ENCODE measurements at places on chromosomes 6 and 20. TPM values are rescaled to one million over a fixed set of nuclear protein-coding genes. Genes with fewer than 3 reads are reported as not detected.

DNA sequence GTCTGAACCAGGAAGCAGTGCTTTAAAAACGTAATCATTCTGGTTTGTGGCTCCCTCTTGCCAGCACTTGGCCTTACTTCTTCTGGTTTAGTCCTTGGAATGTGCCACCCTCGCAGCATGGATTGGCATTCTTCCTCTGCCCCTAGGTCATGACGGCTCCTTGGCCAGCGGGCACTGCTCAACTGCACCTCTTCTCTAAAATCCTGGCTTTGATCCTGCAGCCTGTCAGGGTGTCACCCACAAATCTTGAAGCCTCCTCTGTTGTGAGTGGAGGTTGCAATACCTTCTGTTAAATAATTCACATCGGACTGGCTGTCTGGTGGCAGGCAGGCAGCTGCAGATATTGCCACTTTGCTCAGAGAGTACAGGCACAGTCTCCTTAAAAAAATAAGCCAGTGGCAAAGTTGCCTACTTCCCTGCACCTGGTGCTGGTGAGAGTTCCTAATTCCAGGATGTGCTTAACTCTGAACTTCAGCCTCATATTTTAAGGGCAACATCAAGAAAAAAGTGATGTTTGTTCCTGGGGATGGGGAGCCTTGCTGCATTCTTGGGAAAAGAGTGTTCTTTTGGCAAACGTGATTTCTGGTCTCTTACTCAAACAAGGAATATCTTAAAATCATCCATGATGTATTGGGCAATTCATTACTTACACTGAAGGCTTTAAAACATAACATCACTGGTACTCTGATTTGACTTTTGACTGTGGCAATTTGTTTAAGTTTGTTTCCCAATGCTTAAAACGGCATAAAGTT is 179.8 kb downstream of the FOXA2 start:
- DNase-seq: no peak

DNA sequence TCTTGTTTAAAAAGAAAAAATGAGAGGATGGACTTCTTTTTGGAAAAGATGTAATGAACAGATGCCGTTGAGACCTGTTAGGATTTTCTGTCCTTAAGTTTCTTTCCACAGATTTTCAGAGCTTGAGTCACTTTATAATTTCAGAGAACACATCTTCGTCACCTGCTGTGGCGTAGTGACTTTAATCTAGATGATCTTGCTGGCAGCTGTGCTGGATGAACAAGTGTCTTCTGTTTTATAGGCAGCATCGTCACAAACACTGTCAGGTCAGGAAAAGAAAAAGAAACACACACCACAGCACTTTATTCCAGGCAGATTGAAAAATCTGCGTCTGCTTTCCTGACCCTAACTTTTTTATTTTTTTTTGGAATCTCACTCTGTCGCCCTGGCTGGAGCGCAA is 35.7 kb upstream of the GCNT2 start:
- no peak for DNase-seq

Gene PNLDC1
- 0.96 TPM for total RNA-seq

- no peak for DNase-seq
Measured at GRCh38 chr20:53408691-53409446, 184.8 kb downstream of the ZNF217 start.

GRCh38 chr6:108027594-108027993 is 46.9 kb downstream of the OSTM1 start:
- DNase-seq: no peak

DNA sequence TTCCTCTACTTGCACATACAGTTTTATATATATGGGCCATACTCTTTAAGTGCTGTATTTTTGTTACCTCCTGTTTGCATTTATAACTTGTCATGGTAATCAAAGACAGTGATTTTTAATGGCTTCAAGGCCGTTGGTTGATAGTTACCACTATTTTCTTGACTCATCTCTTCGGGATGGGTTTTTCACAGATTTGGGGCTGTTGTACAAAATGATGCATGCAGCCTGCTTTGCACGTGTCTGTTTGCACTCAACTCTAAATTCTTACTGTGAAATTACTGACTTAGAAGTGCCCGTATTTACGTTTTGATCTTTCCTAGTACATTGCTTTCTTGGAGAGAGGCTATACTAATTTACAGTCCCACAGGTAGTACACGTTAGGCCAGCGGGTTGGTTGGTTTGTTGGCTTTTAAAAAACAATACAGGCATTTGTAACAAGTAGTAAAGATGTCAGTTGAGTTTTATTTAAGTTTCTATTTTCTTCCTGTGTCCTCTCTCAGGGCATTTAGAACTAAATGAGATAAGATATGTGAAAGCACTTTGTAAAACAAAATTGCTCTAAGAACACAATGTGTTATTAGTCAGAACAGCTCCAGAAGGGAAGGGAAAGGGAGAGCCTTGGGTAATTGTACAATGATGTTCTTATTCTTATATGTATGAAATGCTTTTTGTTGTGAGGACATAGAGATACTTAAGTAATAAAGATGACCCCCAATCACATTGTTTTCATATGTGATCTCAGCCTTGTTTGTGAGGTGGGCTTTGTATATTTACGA is 11.7 kb downstream of the JARID2 start:
- no peak for DNase-seq

Gene NCOA3
- total RNA-seq: 74.2 TPM

DNA sequence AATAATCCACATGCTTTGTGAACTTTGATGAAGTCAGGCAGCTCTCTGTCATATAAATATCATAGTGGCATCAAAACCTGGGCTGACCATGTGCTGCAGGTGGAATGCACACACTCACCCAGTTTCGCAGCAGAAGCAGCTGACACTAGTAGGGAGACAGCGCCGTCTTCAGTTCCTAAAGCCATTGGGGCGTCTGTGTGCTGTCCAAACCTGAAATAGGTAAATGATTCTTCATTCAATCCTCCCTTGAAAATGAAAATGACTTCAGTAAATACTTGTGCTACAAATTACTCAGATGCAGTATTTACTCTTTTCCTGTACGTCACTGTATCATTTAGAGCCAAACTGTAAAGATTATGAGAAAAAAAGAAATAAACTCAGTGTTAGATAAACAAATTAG is 127.5 kb downstream of the EYA4 start:
- no peak for DNase-seq

Gene WFDC12
- total RNA-seq: not detected

GRCh38 chr20:50335866-50336265 is 145.2 kb downstream of the CEBPB start:
- DNase-seq: no peak

Gene GTSF1L
- total RNA-seq: not detected

GRCh38 chr6:166997768-166998255 is 1.4 kb upstream of the CEP43 start:
- DNase-seq: peak; percentile 55

GRCh38 chr20:46811224-46812084 is 83.2 kb upstream of the EYA2 start:
- DNase-seq: no peak

DNA sequence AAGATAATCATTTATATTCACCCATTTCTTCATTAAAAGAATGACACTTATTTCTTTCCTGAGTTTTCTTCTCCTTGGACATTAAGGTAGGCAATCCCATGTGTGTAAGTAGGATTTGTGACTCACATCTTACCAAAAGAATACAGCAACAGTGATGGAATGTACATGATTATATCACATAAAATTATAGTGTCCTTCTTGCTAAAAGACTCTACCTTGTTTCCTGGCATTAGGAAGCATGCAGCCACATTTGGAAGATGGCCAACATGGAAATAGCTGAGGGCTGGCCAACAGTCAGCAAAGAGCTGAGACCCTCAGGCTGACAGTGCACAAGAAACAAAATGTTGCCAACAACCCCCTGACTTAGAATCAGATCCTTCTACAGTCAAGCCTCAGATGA is 327.9 kb upstream of the MARCKS start:
- no peak for DNase-seq

Gene ALDH8A1
- 1.3 TPM for total RNA-seq

DNA sequence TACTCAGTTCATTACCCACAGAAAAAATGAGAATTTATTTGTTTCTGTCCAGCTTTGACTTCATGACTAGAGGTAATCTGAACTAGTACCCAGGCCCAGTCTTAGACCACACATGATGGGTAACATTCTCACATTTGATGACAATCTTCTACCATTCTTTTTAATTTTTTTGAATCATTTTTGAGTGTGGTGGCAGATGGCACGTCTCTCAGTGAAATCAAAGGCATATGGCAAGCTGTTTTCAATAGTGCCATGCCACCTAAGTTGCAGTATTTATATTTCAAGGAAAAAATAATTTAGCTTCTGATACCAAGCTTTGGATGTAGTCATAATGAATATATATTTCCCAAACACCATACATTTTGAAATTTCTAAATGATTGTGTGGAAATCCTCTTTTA is 88.8 kb upstream of the HS3ST5 start:
- DNase-seq: no peak

DNA sequence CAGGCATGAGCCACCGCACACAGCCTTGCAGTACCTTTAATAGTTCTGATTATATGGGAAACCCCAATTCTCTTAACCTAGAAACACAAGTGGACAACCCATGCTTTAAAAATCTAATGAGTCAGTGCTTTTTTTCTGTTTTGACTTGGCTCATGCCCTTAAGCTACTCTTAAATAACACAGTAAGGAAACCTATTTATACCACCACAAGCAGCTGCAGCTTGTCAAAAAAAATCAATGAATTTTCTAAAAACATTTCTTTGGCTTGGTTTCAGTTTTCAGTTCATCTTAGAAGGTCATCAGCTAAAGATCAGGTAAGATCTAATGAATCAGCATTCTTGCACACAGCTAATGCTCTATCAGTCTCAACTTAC is 124.1 kb upstream of the DST start:
- no peak for DNase-seq

- DNase-seq: no peak
Measured at GRCh38 chr20:19978511-19979210, 38.5 kb upstream of the NAA20 start.

Gene TGM3
- not detected for total RNA-seq

DNA sequence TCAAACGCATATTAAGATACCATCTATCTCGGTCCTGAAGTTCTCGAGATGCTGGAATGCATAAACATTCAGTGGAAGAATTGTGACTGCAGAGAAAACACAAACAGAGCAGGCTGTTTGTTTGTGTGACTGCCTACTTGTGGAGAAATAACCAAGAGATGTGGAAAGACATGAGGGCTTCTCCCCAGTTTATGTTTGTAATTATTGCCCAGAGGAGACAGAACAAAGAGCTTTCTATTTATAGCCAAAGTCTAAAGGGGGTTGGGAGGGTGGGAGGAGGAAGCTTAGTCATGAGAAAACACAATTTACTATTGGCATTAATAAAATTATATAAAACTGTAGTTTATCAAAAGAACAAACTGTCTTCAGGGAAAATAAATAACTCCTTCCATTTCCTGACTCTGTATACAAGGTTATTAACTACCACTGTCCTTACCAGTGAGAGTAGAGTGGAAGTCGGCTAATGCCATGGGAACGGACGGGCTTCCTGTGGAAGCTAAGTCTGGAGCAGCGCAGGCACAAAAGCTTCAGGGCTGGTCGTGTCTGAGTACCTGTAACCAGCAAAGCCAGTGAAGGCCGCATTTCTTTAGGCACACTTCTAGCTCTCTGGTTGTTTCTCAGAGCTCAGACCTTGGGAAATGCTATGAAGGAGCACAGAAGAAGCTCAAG is 200.2 kb upstream of the SUPT3H start:
- DNase-seq: no peak

DNA sequence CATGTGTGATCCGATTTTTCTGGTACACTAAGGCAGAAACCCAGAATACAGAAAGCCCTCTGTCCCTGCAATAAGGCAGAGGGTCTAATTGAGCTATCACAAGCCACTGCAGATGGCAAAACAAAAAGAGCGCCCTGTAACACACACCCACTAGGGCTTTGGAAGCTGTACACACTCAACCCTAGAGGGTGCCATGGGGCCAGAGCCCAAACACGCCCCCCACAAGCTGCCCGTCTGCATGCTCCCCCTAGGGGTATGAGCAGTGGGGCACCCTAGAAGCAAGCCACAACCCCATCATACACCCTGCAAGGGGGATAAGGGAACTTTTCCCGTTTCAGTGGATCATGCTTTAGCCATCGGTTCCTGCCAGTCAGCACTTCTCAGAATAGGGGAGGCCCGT is 62.2 kb upstream of the PDE10A start:
- DNase-seq: no peak

DNA sequence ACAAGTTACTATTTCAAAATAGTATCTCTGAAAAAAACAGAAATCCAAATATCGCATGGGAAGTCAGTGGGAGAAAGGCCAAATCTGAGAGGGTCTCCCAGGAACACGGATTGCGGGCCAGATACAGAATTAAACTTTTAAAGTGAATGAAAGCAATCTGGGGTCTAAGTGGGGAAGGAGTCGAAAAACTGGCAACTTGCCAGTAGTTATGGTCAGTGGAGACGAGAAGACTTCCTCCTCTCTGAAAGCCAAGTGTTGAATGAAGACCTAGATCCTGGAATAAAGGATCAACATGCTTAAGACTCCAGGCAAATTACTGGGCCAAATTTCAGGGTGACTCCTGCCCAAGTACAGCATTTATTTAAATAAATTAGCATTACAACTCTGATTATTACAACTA is 123.6 kb downstream of the BFSP1 start:
- no peak for DNase-seq

DNA sequence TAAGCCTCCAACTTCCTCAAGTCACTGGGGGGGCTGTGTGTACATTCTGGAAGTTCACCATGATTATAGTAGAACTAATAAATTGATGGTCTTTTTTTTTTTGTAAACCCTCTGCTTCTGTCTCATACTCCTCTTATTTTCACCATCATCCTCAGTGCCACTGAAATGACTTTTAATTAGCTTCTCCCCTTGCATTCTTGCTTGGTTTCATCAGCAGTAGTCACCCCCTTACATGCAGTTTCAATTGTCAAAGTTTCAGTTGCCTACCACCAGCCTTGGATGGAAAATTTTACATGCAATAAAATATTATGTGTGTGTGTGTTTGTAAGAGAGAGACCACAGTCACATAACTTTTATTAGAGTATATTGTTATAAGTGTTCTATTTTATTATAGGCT is 175.8 kb upstream of the BMP5 start:
- no peak for DNase-seq

Measured in activated naive CD8-positive, alpha-beta T cell treated with anti-CD3 and anti-CD28 coated beads, Interleukin-2, amount 10 ng/mL, durations not matched to agents 7 days and 5 days (primary cell).